ENCODE measurements at places on chromosomes 3 and 15.

DNA sequence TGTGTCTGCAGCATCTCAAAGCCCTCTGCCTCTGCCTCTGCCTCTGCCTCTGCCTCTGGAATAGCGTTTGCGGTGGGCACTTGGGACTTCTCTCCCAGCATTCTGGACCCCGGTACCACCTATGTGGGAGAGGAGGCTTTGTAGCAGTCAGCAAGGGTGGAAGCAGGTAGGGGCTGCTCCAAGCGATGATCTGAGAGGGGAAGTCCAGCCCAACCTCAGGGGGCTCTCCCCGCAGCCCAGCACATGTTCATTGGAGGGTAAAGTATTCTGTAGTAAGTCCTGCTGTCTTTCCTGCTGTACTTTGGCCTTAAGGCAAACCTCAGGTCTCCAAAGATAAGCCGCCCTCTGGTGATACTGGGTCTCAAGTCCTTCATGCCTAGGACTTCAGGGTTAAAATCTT lies 68.6 kb downstream of the FAM174B start:
- DNase-seq, result no peak

GRCh38 chr3:148066802-148067201 lies 630.9 kb upstream of the AGTR1 start:
- no peak for DNase-seq

GRCh38 chr15:93072411-93073394 lies 16.3 kb downstream of the RGMA start:
- DNase-seq, result no peak

DNA sequence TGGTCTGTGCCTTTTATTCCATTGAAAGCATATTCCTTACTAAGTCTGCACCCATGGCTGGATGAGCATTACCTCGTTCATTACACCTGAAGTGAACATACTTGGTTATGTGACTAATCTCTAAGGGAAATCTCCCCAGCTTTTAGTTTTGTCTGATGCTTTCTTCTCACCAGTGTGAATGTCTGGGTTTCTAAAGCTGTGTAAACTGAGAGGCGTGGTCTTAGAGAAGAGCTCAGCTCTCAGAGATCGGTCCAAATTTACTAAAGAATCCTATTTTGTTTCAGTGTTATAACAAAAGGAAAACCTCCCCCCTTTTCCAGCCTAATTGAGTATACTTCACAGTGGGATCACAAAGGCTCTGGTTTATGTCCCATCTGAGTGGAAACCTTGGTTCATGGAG lies 352.3 kb downstream of the PTPRG start:
- no peak for DNase-seq

GRCh38 chr15:35724626-35725025 lies 178.7 kb upstream of the DPH6 start:
- no peak for DNase-seq

GRCh38 chr15:99719096-99719541 lies 14.1 kb downstream of the LYSMD4 start:
- no peak for DNase-seq

DNA sequence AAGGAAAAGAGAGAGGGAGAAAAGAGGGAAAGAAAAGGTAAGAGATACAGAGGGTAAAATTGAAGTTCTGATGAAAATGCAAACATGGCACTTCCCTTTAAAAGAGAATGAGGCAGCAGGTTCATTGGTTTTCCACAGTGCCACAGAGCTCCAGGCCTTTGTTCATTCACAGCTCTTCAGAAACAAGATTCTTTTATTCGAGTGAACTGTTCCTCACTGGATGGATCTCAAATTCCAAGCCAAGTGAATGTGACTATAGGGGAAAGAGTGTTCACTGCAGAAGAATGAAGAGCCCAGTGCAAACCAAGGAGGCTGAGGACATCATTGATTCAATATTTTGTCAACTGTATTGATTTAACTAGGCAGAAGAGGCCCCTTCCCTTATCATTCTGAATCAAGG lies 280.3 kb upstream of the PROK2 start:
- DNase-seq, result no peak

GRCh38 chr3:54999159-54999558 lies 71.3 kb upstream of the LRTM1 start:
- no peak for DNase-seq

GRCh38 chr3:146421819-146422759 lies 47.3 kb downstream of the PLSCR2 start:
- DNase-seq, result peak; percentile 13

DNA sequence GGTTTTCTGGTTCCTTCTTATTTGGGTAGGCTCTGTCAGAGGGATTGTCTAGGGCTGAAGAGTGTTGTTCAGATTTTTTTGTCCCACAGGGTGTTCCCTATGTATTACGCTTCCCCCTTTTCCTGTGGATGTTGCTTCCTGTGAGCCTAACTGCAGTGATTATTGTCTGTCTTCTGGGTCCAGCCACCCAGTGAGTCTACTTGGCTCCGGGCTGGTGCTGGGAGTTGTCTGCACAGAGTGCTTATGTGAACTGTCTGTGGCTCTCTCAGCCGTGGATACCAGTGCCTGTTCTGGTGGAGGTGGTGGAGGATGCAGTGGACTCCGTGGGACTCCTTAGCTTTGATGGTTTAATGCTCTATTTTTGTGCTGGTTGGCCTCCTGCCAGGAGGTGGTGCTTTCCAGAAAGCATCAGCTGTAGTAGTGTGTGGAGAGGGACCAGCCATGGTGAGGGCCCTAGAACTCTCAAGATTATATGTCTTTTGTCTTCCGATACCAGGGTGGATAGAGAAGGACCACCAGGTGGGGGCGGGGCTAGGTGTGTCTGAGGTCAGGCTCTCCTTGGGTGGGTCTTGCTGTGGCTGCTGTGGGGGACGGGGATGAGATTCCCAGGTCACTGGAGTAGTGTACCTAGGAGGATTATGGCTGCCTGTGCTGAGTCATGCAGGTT lies 53.8 kb downstream of the CCDC66 start:
- DNase-seq, result no peak

DNA sequence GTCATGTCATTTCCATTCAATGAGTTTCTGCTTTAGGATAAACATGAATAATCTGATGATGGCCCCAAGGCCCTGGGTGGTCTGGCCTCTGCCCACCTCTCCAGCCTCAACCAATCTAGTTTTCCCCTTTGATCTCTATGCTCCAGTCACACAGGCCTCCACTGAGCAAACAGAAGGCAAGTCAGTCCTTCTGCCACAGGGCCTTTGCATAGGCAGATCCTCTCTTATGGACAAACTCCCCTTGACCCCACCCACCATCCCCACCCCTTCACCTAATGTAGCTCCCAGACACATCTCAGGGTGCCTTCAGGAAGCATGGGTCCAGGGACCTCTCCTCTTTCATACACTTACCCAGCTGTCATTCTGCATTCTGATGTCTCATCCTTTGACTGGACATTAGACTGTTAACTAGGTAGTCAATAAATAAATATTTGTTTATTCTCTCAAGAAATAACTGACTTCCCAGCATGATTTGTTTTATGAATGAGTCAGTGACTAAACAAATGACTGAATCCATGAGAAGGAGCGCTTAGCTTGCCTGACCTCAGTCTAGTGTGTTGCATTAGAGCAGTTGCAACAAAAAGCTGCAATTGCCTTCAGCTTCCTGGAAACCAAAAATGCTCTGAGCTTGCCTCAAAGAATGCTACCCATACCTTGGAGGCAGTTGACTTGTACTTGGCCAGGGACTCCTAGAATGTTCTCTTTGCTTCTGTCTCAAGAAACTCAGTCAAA lies 386.6 kb upstream of the WNT5A start:
- DNase-seq, result no peak

DNA sequence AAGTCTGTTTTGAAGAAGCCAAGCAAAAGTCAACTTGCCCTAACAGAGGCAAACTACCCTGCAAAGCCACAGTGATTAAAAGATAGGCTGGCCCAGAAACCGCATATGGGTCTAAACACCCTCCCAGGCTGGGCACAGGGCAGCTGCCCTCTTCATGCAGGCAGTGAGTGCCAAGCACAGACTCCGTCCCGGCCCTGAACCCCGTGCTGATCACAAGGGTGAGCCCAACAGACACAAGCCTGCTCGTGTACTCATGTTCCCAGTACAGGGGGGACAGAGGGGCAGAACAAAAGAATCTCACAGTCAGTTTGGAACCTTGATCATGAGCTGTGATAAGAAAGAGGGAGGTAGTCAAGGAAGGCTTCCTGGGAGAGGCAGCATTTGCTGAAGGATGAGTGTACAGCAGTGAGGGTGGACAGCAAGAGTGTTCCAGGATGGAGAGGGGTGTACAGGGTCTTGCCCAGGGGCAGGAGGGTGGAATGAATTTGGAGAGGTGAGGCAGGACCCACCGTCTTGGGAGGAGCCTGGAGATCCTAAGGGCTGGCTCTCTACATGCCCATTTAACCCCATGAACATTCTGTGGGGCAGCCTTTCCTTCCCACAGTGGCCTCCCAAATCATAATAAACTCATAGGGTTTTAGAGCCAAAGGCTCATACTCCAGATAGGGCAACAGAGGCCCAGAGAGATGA lies 43.2 kb upstream of the PRR23E start:
- DNase-seq, result no peak

DNA sequence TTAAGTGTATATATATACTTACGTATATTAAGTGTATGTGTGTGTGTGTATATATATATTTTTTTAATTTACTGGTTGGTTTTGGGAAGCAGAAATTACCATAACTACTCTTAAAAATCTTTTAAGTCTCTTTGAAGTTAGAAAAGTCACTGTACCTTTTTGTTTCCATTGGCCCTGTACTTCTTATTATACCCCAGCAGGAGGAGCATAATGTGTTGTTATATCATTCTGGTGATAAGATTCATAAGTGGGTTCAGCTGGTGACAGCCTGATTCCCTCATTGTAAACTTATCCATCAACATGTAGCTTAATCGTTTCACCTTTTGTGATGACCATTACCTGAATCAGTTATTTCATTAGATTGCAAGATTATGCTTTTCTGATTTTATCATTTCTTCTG lies 30.8 kb downstream of the MLH1 start:
- no peak for DNase-seq

DNA sequence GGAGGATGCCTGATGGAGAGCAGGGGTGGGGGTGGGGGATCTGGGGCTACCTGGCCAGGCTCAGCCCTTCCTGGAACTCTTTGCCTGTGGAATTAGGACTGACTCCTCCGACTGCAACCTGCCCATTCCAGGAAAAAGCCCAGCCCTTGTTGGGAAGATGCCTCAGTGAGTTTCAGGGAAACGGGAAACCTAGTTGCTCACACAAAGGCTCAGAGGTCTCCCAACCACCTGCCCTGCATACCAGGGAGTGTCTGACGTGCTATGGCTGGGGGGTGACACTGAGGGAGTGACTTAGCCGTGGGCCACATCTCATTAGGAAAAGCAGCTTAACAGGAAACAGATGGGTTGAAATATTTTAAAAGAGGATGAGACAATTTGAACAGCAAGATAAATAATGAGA lies 27.9 kb downstream of the CYP8B1 start:
- DNase-seq, result no peak

DNA sequence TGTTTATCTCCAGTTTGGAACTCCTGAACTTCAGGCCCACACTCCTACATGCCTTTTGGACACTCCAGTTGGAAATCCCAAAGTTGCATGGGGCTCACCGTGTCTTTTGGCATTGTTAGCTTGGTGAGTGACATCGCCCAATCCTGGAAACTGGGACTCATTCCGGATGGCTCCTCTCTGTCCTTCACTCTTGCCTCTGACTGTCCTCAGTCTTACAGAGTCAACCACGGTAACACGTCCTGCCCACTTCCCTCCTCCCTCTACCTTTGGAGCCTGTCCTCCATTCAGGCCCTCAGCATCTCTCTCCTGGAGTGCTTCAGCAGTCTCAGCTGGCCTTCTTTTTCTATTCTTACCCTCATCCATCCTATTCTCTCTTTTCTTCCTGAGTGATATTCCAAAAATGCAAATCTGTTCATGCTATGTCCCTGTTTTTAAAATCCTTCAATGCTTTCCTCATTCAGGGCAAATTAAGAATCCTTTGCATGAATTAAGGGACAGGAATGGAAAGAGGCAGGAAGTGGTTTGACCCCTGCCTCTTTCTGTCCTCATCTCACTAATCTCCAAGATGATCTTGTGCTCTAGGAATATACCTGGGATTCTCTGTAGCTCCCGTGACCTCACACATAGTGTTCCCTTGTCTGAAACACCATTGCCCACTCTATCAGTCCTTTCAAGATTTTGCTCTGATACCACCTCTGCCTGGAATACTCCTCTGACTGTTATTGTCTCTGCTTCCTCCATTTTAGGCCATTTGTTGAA lies 42.5 kb downstream of the LPP start:
- DNase-seq, result no peak

- no peak for DNase-seq
These were observed 928.3 kb downstream of the NSUN3 start for GRCh38 chr3:94990952-94991705.

- DNase-seq, result no peak
These were observed 15.7 kb downstream of the PRR23E start for GRCh38 chr3:127208483-127209100.

GRCh38 chr3:99885085-99885484 lies 67.4 kb downstream of the CMSS1 start:
- DNase-seq, result no peak

DNA sequence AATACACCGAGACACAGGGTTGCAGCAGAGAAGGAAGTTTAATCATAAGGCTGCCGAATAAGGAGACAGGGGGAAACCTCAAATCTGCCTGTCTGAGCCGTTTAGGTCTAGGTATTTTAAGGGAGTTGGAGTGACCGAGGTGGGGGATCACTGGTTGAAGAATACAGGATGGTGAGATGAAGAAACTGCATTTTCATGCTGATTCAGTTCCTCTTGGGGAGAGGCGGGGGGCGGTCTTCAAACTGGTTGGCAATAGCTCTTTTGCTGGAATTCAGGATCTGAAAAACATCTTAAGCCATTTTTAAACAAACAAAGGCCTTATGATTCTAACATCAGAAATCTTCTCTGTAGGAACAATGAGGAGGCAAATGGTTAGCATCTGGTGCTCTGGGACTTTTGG lies 699.5 kb upstream of the CFAP20DC start:
- no peak for DNase-seq

- no peak for DNase-seq
These were observed 87.0 kb upstream of the ST8SIA2 start for GRCh38 chr15:92306663-92307062.

- DNase-seq, result peak; percentile 60
These were observed 115.0 kb upstream of the VEPH1 start for GRCh38 chr3:157618075-157618760.

DNA sequence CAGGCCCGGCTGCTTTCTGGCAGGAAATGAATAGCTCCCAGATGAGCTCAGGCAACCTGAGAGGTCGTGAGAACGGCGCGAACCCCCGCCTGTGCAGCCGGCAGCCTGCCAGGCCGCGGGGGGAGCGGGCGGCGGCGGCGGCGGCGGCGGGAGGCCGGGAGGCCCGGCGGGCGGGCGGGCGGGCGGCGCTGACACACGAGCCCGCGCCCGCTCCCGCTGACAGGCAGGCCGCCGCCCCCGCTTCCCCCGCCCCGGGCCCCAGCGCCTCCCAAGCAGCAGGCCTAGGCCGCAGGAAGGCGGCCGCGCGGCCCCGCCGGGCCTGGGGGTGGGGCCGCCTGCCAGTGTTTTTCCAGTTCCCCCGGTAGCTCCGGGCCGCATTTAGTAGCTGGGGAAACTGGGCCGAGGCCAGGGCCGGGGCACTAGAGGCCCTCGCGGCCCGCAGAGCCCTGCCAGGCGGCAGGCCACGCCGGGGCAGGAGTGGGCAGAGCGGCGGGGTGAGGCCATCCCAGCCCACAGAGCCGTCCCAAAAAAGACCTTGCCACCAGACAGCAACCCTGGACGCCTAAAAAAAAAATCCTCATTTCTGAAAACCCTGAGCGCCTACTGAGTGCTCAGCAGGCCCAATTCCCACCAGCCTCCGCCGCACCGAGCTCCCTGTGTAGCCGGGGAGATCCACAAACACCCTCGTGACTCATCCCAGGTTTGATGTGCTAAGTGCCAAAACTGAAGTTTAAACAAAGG lies 5.6 kb downstream of the HES1 start:
- peak; percentile 18 for DNase-seq

- no peak for DNase-seq
These were observed at the start of gene TRIM69 for GRCh38 chr15:44736181-44736765. Gene TRIM69, plus strand, starts transcription at chr15:44736528. Its CDS starts 177 bp downstream, at chr15:44736705.

GRCh38 chr15:49037546-49037940 lies 8.7 kb downstream of the SECISBP2L start:
- DNase-seq, result peak; percentile 5
